ENCODE measurements at places on chromosomes 12 and 14. TPM values are rescaled to one million over a fixed set of nuclear protein-coding genes. Genes with fewer than 3 reads are reported as not detected.

Gene KSR2
- 0.05 TPM for total RNA-seq

Gene LRRC43
- total RNA-seq = not detected

Gene ALX1
- not detected for total RNA-seq

Gene AMHR2
- total RNA-seq = not detected

Gene PZP
- not detected for total RNA-seq

All from T-helper 2 cell treated with Interferon-gamma antibody and Interleukin-4, amounts not matched to agents 100 ng/mL and 5 ng/mL, for 36 hours (primary cell).